ENCODE measurements at places on chromosomes 2 and 18.

DNA sequence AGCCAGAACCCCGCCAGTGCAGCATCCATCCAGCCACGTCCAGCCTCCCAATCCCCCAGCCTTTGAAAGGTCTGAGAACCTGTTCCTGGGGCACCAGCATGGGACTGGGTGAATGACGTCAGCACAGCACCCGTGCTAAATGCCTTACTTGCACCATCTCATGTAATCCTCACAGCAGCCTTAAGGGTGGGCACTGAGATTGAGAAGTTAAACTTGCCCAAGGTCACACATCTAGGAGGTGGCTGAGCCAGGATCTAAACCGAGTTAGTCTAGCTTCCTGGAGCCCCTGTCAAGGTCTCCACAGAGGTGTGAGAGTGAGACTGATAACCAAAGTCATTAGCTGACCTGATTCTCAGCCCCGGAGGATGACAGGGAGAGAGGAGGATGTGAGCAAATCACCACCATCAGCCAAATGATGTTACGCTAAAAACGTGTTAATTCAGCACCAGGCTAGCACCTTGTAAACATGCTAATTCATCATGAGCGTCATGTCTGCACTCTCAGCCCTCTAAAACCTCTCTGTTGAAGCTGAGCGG, 4.6 kb downstream of the CD8A start:
- DNase-seq = peak; percentile 52

DNA sequence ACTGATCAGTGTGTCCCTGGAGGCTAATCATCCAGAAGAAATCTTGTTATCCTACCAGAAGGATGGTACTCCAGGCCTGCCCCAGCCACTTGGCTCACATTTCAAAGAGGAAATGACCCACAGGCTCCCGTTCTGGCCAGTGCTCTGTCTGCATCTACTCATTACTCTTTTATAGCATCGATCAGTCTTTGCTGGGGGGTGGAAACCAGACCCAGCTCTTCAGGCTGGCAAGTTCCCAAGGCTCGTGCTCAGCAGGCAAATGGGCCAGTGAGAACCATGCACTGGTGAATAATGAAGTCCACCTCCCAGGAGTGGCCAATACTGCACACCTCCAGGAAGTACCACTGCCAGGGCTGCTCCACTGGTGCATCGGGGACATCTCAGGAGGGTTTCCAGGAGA, 38.8 kb downstream of the DNER start:
- DNase-seq = no peak

DNA sequence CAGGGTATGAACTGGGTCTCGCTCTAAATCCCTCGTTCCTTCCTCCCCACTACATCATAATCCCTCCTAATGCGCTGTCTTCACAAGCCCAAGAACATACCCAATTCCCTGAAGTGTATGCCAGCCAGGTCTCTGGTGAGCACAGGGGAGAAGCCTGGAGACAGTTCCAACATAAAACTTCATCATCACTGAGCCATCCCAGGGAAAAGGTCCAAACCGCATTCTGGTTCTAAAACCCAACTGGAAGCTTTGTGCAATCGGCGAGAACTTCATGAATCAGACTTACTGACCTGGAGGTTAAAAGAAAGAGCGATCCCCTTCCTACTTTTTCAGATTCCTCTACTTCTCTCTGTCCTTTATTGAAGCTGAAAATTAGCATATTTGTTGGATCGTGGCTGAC, 132.7 kb downstream of the ALPK2 start:
- no peak for DNase-seq

GRCh38 chr2:120685066-120685973, 50.3 kb upstream of the GLI2 start:
- no peak for DNase-seq

GRCh38 chr18:49869354-49869753, 56.0 kb upstream of the ACAA2 start:
- DNase-seq = no peak

- DNase-seq = no peak
Measured at GRCh38 chr2:215430528-215431187, 5.2 kb downstream of the FN1 start.

DNA sequence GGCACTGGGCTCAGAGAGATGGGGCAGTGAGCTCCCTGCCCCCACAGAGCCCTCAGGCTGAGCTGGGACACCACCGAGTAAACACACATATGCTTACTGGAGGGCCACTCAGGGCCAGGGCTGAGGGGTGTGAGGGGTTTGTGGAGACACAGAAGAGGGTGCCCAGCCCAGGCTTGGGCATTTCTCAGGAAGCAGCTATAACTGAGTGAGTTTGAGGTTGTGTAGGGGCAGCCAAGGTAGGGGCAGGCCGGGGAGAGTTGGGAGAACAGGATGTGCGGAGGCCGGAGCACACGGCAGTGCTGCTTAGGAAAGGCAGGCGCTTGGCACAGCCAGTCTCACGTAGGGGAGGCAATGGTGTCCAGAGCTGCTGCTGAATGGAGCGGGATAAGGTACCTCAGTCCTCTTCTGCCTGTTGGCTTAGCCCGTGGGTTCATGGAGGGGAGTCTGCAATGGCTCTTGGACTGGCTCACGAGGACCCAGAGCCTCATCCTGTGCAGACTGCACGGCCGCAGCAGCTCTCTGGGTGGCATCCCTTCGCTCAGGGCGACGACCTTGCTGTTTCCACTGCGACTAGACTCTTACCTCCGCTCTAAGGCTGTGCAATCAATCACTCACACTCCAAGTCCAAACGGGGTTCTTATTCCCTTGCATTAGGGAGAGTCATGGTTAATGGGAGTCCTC, 466.1 kb upstream of the HS6ST1 start:
- no peak for DNase-seq

GRCh38 chr18:32922951-32923430, 150.2 kb upstream of the KLHL14 start:
- DNase-seq = no peak

DNA sequence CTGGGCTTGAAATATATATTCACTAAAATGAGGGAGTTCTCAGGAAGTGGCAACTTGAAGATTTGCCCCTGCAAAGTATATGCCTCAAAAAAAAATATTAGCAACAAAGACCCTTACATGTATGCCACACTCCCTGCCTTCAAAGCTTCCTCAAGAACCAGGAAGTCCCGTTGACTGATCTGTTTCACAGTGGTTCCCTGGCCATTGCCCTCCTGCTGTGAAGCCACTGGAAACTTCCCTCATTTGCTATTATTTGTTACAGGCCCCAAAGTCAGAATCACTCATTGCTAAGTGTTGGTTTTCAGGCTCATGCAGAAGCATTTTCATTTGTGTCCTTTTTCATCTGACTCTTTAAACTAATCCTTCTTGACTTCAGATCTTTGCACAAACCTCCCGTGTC, 421.5 kb downstream of the ZNF521 start:
- no peak for DNase-seq

DNA sequence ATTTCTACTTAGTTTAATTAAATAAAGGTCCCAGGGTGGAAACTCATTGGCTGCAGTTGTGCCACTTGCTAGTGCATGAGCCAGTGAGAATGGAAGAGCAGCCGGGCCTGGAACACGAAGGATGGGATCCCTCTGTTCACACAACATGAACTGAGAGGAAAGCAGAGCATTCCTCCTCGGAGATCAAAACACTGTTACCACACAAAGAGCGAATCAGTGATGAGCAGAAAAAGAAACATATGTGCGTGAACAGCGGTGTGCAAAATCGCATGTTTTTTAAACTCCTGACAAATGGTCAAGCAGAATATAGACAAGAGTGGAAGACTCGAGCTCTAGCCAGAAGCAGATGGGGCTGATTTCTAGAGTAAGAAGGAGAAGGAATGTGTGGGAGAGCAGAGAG, 28.4 kb upstream of the ANKRD44 start:
- no peak for DNase-seq

DNA sequence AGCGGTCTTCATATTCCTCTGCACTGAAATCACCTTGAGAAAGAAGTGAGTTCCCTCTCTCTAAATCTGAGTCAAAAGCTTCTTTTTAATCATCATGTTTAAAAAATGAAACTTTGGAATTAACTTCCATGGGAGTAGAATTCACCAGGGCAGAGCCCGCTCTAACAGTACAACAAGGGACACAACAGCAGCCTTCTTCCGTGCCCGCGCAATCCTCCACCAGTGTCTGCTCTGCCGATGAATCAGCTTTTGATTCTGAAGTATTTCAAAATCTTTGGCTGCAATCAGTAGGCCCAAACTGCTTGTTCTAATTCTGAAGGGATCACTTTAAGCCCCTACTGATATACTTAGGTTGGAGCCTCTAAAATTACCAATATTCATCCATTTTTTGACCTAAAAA, 76.9 kb downstream of the USP40 start:
- no peak for DNase-seq

DNA sequence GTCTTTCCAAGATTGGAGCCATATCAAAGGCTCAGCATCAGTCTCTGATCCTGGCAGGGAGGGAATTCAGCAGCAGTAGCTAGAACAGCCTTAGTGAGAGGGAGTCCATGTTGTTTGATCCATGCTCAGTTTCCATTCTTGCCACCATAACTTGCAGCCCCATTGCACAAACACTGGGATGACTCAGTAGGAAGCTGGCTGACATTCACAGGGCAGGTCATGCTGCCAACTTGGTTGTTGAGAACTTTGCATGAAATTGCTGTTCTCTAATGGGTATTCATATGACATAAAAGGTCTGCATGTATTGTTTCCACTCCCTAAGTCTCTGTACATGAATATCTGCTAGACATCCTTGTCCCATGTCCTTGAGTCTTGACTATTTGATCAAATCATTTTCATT, 29.9 kb upstream of the STAT4 start:
- no peak for DNase-seq

GRCh38 chr2:29747786-29748470, 173.5 kb downstream of the ALK start:
- DNase-seq = no peak

GRCh38 chr2:15559379-15560139, 1.6 kb downstream of the NBAS start:
- no peak for DNase-seq

- no peak for DNase-seq
Measured at GRCh38 chr18:3683483-3683882, 233.5 kb downstream of the TGIF1 start.

DNA sequence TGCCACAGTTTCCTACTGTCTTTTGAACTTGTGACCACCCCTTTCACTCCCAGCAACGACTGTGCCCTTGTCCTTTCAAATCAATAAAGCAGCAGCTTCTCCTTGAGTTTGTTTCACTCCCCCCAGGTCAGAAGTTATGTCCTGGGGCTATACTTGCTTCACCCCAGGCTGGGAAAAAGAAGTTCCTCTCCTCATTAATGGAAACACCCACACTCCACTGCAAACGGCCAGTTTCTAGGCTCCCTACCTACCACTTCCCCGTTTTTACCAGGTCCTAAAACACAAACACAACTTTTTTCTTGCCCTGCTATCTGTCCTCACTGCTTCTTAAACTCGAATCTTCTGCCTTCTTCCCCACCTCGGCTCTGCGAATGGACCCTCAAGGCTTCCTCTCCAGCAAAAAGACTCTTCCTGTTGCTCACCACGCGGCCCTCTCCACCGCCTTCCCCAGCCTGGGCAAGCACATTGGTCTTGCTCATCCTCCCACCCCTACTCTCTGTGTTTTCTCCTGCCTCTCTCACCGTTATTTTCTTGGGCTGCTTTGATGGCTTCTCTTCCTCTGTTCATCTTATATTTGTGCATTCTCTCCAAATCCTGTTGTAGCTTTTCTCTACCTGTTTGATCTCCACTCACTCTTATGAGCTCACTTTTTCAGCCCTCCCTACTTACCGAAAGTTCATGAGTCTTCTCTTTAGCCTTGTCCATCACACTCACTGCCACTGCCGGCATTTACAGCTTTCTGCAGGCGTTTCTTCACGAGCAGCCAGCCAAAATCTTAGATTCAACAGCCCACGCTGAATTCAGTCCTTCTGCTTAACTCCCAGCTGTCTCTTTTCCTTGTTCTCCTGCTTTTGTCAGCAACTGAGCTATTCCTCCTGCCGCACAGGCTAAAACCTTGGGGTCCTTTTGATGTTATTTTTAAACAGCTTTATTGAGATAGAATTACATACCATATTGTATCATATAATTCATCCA, 7.0 kb upstream of the SP5 start:
- DNase-seq = no peak

GRCh38 chr2:43139501-43139900, 86.9 kb downstream of the ZFP36L2 start:
- DNase-seq = no peak

GRCh38 chr18:58690259-58690658, 19.0 kb downstream of the MALT1 start:
- no peak for DNase-seq

GRCh38 chr2:241849616-241850543, 8.8 kb downstream of the PDCD1 start:
- no peak for DNase-seq

DNA sequence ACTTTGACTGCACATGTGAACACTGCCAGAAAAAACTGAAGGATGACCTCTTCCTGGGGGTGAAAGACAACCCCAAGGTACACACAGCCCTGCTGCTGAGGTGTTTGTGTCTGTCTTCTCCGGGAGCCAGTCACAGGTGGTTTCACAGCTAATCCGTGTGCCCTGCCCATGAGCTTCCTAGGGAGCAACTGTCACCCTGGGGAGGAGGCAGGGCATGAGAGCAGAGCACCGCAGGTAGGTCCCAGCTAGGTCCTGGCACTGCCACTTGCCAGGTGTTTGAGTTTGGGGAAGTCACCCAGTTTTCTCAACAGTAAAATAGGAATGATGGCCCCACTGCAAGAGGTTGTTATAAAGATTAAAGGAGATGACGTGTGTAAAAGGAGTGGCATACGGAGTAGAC, 29.1 kb downstream of the SMYD1 start:
- DNase-seq = no peak

GRCh38 chr2:121809607-121810006, 54.2 kb downstream of the TSN start:
- no peak for DNase-seq

DNA sequence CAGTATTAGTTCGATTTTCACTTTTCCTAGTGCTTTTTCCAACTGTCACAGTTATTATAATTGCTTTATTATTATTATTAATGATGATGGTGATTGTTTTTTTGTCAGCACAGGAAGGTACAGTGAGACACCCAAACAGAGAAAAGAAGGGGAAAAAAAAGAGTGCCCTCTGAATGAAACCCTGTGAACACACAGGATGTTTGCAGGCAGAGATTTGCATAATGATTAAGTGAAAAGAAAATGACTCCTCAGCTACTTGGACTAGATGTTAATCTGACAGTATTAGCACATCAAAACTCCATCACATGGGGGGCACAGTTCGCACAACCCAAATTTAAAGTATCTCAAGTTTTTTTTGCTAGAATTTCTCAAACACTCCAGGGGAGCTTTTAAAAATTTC, 32.9 kb downstream of the ADD2 start:
- no peak for DNase-seq

DNA sequence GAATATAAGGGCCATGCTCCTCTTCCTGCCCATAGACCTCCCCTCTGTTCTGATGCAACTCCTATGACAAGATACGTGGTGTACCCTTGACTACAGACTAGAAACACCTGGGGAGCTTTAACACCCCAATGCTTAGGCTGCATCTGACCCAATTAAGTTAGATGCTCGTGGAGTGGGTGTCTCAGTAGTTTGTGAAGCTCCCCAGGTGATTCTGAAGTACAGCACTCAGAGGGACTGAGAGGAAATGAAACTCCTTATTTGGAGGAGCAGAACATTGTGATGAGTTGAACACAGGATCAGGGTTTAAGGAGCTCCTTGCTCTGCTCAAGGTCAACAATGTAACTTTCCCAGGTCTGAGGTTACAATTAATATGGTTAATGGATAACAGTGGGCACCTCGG, 80.3 kb upstream of the TTC39C start:
- no peak for DNase-seq

All from stimulated activated CD8-positive, alpha-beta memory T cell treated with anti-CD3 and anti-CD28 coated beads, Interleukin-2, amount 100 ng/mL, for 48 hours (primary cell).